ENCODE measurements at places on chromosomes 16 and 17.

DNA sequence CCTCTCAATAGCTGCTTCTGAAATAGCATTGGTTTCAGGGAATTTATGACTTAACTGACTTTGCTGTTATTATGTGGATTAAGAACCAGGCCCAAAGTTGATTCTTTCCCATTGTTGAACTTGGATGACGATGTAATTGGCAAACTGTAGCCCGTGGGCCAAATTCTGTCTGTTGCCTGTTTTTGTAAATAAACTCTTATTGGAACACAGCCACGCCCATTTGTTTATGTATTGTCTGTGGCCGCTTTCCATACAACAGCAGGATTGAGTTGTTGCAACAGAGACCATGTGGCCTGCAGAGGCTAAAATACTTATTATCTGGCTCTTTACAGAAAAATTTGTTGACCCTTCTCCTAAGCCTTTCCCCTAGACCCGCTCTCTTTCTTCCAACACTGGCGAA is 31.6 kb downstream of the NTN1 start:
- no peak for DNase-seq

- DNase-seq = no peak
Observed at GRCh38 chr17:35708149-35708548, 23.3 kb upstream of the RASL10B start.

- DNase-seq = no peak
Observed at GRCh38 chr17:21512307-21513011, 136.3 kb downstream of the KCNJ12 start.

GRCh38 chr16:62752854-62753253 is 716.6 kb upstream of the CDH8 start:
- DNase-seq = no peak

GRCh38 chr17:57988301-57989250 is 522 bp upstream of the VEZF1 start:
- DNase-seq = peak; percentile 48

- DNase-seq = no peak
Observed at GRCh38 chr17:66268247-66268927, 34.0 kb upstream of the PRKCA start.
